ENCODE measurements at places on chromosomes 4 and X.

GRCh38 chrX:34749896-34750295 is 92.8 kb upstream of the TMEM47 start:
- DNase-seq, result no peak

- no peak for DNase-seq
Observed at GRCh38 chr4:73715659-73716058, 24.7 kb upstream of the CXCL8 start.

DNA sequence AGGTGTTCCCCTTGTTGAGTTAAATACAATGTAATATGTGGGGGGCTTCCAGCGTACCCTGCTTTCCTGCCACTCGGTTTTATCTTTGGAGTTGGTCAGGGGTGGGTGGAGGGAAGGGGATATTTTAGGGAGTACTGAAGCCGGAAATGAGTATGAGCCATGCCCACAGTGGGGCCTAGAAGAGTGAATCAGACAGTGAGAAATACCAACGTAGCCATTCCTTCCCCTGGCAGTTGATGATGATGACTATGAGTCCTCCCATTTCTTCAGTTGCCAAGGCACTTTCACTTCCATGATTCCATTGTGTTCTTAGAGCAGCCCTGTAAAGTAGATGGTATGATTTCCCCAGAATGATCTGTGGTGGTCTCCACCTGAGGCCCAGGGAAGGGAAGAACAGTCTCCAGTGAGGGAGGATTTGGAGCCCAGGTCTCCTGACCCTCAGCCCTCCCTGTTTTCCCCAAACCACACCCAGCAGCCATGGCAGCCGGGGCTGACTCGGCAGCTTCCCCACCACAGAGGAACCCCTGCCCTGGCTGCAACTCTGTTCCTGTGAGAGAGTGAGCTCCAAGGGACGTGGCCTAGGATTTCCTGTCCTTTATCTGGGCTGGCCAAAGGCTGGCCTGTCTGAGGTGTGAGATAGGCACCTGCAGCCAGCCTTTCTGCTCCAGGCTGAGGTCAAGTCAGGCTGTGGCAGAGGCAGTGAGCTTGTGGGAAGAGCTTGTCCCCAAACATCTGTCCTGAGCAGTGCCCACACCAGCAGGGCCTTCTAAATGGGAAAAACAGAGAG is 52.7 kb downstream of the STARD8 start:
- DNase-seq, result no peak

DNA sequence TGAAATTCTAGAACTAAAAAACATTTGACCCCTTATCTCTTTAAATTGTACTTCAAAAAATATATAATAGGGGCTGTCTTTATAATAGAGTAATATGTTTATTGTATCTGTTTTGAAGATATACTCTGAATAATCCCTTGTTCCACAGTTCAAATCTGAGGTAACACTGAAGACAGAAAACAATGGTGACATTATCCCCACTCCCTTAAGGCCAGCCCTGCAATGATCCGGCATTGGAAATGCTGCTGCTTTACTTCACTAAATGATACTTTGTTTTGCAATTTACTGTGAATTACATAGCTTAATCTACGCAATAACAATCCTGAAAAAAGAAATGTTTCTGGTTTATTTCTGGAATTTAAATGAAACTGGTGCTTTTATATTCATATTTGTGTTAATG is 34.4 kb upstream of the ZFP42 start:
- DNase-seq, result no peak

- DNase-seq, result no peak
Observed at GRCh38 chrX:7071390-7071789, 76.1 kb upstream of the STS start.

GRCh38 chr4:100895556-100896197 is 377.9 kb upstream of the EMCN start:
- DNase-seq, result peak; percentile 59

- DNase-seq, result no peak
Observed at GRCh38 chrX:314781-315595, 3.6 kb downstream of the GTPBP6 start.

DNA sequence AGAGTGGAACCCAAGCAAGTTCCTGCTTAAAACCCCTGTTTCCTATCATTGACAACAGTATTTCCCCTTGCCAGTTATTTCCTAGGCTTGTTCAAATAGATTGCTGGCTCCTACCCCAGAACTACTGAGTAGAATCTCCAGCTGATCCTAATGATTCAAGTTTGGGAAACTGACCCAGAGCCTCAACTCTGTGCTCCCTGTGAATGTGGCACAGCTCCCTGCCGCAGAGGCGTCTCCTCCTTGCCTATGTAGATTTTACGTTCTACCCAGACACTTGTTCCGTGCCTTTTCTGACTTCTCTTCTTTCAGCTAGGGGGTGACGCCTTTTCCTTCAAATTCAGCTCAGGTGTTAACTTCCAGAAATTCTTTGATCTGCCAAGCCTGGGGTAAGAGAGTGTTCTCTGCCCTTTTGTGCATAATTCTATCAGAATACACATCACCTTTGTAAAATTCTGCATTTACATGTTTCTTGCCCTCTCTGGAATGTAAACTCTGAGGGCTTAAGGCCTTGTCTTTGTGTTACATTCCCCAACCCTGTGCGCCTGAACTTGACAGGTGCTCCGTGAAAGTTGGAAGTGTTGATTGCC is 4.4 kb downstream of the LSM6 start:
- no peak for DNase-seq

- DNase-seq, result no peak
Observed at GRCh38 chr4:174752026-174752425, 77.0 kb downstream of the GLRA3 start.

DNA sequence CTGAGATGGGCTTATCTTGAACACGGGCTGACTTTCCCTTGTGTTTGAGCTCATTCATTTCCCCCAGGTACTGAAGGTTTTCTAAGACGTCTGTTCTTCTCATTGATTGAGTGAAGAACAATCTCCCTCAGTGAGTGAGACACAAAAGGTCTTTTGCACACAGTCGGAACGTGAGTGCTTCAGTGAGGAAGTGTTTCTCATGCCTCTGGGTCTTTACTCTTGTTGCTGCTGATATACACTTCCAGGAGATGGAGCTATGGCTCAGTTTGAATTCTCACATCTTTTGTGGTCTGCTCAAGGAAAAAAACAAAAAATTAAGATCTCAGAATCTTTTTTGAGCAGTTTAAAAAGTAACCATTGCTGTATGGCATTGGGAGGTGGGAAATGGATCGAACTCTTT is 981.9 kb upstream of the TENM3 start:
- peak; percentile 3 for DNase-seq

DNA sequence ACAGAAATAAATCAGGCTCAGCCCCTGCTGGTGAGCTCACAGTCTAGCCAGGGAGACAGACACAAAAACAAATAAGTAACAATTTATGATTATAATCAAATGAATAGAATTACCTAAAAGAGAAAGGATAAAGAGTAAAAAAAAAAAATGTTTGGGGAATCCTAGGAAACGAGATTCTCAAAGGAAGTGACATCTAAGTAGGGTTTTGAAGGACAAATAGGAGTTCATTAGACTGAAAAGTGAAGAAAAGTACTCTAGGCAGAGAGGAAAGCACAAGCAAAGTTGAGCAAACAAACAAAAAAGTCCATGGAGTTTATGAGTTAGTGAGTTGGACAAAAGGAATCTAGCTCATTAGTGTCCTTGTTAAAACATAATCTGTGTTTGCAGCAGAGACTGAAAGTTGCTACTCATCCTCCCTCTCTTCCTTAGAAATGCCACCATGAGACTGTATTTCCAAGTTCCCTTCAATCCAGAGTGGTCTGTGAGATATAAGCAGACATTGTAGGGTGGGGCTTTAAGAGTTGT is 145.6 kb downstream of the SPATA18 start:
- DNase-seq, result no peak

DNA sequence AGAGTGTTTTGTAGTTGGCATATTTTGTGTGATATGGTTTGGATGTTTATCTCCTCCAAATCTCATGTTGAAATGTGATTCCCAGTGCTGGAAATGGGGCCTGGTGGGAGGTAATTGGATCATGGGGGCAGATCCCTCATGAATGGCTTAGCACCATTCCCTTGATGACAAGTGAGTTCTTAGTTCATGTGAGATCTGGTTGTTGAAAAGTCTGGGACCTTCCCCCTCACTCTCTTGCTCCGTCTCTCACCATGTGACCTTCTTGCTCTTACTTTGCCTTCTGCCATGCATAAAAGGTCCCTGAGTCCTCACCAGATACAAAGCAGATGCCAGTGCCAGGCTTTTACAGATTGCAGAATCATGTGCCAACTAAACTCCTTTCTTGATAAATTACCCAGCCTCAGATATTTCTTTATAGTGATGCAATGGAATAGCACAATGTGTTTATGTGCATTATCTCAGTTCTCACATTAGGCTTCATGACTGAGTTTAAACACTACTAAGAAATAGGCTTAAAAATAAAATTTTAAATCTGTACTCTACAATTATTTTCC is 1348.8 kb downstream of the STIM2 start:
- DNase-seq, result no peak

DNA sequence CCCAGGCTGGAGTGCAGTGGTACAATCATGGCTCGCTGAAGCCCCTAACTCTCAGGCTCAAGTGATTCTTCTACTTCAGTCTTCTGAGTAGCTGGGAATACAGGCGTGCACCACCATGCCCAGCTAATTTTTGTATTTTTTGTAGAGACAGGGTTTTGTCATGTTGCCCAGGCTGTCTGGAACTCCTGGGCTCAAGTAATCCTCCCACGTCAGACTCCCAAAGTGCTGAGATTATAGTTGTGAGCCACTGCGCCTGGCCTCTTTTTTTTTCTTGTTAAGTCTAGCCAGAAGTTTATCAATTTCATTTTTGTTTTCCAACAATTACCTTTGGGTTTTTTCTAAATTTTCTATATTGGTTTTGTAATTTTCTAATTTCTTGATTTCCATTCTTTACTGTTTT is 100.6 kb downstream of the GC start:
- DNase-seq, result no peak

DNA sequence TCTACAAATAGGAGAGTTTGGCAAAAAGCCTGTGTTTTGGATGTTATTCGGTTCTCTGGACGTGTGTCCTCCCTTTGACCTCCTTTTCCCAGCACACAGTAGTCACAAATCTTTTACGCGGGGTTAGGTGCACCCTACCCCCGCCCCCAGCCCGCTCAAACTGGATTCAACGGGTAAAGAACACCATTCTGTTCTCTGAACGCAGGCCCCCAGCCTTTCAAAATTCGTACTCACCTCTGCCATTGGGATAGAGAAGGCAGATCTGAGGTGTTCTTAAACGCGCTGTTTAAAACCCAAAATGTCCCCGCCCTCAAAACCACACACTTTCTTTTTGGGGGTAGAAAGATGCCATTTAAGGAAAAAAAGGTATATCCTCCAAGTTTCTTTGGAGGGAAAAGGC is 2.7 kb downstream of the LEF1 start:
- DNase-seq, result no peak

DNA sequence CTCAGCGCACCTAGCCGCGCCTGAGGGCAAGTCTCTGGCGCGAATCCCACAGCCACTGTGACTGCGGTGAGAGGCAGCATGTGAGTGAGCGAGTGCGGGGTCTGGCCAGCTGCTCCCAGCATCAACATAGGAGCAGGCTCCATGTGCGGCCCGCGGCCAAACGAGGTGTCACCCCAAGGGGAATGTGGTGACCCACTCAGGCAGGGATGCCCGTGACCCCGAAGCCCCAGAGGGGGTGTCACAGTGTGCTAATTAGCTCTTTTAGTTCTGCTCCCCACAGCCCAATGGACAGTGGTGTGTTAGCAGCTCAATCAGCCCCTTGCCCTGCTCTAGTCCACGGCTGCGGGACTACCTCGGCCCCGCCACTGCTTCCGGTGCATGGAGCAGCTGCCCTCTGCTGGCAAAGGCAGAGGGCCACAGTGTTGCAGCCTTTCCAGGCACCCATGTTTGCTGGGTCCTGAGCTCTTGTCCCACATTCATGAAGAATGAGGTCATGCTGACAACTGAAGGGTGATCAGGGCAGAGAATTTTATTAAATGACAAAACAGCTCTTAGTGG is 61.4 kb downstream of the AGA start:
- no peak for DNase-seq

DNA sequence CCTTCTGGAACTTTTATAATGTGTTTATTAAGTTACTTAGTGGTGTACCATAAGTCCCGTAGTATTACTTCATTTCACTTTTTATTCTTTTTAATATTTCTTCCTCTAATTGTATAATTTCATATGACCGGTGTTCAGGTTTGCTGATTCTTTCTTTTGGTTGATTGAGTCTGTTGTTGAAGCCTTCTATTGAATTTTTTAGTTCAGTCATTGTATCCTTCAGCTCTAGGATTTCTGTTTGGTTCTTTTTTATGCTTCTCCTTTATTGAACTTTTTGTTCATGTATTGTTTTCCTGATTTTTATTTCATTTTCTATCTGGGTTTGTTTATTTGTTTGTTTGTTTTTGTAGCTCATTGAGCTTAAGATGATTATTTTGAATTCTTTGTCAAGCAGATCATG is 8.8 kb downstream of the CEP44 start:
- peak; percentile 38 for DNase-seq

- DNase-seq, result no peak
Observed at GRCh38 chr4:36508394-36508793, 227.0 kb downstream of the DTHD1 start.

DNA sequence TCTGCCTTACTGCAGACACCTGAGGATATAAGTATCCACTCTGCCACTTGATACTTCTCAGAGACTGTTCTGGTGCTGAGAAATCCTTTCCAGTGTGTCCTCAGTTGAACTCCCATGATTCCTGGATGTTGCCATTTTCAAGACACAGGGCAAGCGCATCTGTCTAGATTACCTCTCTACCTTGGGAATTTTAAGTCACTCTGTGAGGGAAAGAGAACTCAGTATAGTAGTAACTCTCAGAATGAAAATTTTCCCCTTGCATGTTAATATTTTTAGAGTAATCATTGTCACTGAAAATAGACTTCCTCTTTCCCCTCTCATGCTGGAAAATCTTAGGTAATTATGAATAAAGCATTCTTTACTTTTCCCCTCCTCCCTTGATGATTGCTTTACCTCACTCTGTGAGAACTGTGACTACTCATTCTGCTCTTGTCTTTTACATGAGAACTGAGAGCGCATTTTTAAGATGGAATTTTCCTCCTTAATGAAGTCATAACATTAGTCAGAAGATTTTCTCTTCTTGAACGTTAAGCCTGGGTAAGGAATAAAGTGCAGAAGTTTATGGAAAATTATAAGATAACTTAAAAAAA is 45.0 kb downstream of the TET2 start:
- no peak for DNase-seq

DNA sequence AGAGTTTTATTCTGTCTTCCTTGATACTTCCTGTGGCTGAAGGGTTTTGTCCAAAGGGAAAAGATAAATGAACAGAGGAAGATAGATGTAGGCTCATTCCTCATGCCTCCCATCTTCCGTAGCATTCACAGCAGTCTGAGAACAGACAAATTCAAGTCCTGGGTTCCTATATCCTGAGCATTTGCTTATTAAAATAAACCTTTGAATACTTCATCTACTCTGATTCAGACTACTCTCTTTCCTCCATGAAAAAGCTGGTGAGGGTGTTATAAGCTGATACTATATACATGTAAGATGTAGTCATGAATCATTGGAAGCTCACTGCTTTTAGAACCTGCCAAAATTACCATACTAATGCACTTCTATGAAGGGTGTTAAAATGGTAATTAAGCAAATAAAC is 61.2 kb downstream of the GAB1 start:
- DNase-seq, result no peak

- no peak for DNase-seq
Observed at GRCh38 chr4:66625480-66625879, 919.8 kb downstream of the CENPC start.

All from hematopoietic multipotent progenitor cell (in vitro differentiated cells).